Anterior cingulate cortex (tissue), 58 donors: ENCODE measurements at places on chromosomes 16 and 17.
A peak's percentile ranks its signal among the peaks of the same experiment; 100 is the strongest.

GRCh38 chr17:57401556-57402488 lies 145.5 kb downstream of the MSI2 start:
- no peak for DNase-seq

GRCh38 chr17:7560172-7561027 lies 1.3 kb upstream of the SENP3 start:
- DNase-seq: peak; percentile 30

GRCh38 chr17:50955667-50956120 lies 89.5 kb upstream of the TOB1 start:
- DNase-seq: no peak

DNA sequence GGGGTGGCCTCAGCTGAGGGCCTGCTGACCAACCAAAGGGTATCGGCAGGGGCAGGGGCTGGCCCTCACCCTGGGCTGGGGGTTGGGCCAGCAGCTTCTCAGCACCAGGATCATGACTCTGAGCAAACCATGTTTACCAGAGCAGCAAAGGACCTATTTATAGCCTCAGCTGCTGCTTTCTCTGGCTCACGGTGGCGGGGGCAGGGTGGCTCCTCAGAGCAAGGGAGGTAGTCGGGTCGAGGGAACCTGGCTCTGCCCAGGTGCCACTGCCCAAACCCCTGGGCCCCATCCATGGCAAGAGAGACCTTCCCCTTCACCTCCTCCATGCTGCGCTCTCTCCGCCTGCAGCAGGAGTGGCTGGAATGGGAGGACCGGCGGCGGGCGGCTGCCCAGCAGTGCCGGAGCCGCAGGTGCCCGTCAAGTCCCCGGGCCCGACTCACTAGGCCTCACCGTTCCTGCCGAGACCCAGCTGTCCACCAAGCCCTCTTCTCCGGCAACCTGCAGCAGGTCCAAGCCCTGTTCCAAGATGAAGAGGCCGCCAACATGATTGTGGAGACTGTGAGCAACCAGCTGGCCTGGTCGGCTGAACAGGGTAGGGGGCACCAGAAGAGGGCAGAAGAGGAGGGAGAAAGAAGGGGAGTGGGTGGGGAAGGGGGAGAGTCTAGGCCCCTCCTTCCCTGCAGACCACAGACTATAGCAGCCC lies at the start of gene ASB16:
Gene ASB16, plus strand, starts transcription at position 206 of the 703 bp plus-strand sequence. Its CDS starts 86 bp downstream, at position 292.
- DNase-seq: no peak

DNA sequence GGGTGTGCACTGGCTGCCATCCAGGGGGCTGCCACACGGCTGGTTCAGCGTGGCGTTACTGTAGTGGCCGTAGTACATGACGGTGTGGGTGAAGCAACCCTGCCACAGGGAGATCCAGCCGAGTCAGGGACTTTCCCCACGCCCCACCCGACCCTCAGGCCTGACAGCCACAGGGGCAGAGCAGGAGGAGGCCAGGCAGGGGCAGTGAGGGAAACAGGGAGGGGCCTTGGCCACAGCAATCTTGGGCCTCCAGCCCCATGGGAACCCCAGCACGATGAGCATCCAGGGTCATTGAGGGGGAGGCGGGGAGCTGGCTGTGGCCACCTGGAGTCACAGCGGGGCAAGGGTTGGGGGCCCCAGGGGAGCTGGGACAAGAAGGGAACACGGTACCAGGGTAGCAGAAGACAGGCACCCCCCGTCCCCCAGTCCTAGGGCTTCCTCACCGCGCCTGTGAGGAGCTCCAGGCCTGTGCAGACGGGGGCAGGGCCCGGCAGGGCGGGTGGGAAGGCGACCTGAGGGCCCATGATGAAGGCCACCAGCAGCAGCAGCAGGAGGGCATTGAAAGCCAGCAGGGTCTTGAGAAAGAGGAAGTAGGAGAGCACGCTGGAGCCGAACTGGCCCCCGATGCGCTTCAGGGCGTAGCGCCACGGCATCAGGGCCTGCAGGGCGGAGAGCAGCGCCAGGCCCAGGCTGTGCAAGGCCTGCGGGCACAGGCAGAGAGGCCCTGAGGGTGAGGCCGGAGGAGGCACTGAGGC lies 4.3 kb downstream of the TMC6 start:
- DNase-seq: no peak

- no peak for DNase-seq
Observed at GRCh38 chr17:36592716-36593321, 1.1 kb downstream of the DHRS11 start.

DNA sequence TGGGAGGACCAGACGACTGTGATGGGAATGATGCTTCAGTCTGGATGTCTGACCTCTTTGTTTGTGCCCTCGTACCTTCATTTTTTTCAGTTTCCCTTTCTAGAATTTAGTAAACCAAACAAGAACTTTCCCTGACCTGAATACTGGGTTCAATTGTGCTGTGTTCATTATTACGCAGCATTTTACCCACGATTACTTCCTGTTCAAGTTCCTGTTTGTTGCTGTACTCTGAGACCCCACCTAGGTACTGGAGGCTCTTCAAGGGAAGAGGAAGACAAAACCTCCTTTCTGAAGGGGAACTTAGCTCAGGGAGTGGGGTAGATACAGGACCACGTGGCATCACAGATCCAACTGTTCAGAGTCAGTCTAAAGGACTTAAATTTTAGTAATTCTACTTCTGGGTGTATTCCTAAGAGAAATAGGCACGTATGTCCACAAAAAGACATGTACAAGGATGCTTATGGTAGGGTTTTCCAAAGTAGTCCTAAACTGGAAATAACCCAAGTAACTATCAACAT lies 9.2 kb upstream of the PRKCB start:
- DNase-seq: no peak
